ENCODE measurements at places on chromosomes 1 and 21.
A peak's percentile ranks its signal among the peaks of the same experiment; 100 is the strongest.

GRCh38 chr1:204443260-204443619 lies 31.6 kb upstream of the PPP1R15B start:
- DNase-seq = no peak

DNA sequence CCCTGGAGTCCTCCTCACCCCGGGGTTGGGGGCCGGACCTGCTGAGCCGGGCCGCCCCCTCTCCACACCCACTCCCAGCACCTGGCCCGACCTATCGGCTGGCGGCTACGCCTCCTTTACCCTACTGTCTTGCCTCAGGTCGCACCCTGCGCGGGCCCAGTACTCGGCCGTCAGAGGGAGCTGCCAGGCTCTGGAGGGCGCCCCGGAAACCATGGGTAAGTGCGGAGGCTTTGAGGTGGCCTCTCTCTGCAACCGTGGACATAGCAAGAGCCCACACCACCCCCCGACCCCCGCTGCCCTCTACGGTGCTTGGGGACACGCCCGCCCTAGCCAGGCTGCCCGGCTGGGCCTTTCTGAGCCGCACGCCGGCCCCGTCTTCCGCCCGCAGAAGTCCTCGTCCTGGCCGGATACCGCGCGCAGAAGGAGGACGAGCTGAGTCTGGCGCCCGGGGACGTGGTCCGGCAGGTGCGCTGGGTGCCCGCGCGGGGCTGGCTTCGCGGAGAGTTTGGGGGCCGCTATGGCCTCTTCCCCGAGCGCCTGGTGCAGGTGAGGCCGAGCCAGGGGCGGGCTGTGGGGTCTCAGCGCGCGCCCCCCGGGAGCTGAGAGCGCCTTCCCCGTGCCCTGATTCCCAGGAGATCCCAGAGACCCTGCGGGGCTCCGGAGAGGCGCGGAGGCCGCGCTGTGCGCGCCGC lies at the start of gene SH3D21:
Gene SH3D21, plus strand, starts transcription at position 159 of the 692 bp plus-strand sequence. Its CDS starts 53 bp downstream, at position 212.
- peak; percentile 29 for DNase-seq

DNA sequence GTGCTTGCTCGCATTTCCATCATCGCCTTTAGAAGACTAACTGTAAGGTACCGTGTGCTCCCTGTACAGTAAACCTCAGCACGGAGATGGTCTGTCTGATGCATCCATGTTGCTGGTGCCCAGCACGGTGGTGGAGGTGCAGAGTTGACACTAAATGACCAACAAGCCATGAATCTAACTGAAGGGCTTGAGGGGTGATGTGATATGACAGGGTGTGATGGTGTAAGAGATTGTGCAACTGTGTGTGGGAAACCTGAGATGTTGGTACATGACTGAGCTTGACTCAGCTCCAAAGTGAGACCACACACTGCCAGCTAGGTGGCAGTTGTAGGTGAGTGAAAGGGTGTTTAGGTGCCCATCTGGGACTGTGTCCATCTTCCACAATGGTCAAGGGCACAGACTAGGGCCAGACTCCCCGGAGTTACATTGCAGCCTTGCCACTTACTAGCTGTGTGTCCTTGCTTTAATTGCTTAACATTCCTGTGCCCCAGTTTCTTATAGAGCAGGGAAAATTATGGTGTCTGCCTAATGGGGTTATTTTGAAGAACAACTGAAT lies 21.4 kb downstream of the SLC2A1 start:
- DNase-seq = peak; percentile 61

GRCh38 chr1:47813970-47814369 lies 183.2 kb downstream of the TRABD2B start:
- no peak for DNase-seq

DNA sequence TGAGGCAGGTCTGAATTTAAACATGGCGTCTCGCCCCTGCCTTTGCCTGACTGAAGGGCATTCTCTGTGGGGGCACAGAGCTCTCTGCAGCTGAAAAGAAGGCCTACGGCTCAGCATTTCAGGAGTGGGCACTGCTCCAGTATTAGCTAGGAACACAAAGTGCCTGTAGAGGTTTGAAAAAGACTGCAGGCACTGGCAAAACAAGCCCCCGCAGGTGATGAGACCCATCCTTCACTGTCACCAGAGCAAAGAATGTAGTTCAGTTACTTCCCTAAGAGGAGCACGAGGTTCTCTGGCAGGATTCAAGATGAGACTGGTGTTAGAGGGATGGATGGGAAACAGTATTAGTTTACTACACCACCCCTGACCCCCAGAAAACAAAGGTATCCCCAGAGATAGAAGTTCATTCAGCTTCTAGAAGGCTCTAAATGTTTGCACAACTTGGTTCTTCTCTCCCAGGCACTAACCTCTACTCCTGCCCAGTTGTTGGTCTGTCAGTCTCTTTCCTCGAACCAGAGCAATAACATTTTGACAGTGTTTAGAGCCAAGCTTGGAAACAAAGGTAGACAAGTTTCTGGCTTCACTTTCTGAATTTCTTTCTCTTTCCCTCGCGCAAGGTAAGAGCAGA lies 101.9 kb upstream of the KCNE2 start:
- DNase-seq = no peak

DNA sequence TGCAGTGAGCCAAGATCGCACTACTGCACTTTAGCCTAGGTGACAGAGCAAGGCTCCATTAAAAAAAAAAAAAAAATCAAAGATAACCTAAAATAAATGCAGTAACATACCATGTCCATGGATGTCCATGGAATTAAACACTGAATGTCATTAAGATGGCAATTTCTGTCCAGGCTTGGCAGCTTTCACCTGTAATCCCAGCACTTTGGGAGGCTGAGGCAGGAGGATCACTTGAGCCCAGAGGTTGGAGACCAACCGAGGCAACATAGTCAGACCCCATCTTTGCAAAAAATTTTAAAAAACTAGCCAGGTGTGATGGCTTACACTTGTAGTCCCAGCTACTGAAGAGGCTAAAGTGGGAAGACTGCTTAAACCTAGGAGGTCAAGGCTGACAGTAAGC lies 100.1 kb downstream of the RUSC1 start:
- DNase-seq = no peak

GRCh38 chr1:235745503-235746136 lies 96.0 kb upstream of the GNG4 start:
- peak; percentile 45 for DNase-seq

- DNase-seq = no peak
These were observed 7.8 kb upstream of the GBP2 start for GRCh38 chr1:89133747-89134146.

DNA sequence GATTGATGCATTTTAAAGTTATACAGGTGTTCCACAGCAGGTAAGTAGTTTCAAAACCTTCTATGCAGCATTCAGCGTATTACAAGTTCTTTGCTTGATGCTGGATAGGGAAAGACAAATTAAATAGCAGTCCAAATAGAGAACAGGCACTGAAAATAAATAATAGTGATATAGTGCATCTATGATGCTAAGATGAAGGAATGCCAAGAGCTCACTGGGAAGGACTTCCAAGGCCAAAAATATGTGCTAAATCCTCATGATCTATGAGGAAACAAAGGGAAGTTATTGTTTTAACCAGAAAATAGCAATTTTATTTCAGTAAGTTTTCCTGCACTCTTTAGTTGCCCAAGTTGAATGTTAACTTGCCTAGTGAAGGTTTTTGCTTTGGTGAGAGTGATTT lies 127.8 kb upstream of the GREM2 start:
- no peak for DNase-seq

DNA sequence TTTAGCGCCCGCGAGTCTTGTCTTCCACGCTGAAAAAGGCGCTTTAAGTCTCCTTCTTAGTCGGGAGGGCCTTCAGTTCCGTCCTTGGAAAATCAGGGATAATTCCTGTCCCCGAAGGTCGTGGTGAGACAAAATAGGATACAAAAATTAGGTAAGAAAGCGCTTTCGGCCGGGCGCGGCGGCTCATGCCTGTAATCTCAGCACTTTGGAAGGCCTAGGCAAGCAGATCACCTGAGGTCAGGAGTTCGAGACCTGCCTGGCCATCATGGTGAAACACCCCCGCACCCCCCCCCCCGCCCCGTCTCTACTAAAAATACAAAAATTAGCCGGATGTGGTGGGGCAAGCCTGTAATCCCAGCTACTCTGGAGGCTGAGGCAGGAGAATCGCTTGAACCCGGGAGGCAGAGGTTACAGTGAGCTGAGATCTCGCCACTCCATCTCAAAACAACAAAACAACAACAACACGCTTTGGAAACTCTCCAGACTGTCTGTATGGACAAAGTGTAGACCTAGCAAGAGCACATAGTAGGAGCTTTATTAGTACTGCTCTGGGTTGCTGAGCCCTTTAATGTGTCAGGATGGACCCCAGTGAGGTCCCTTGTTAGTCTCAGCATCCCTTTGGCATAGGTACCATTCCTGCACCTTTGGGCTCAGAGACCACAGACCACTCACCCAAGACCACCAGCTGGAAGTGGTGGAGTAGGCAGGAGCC lies 790 bp upstream of the TMEM54 start:
- DNase-seq = no peak

GRCh38 chr1:109253803-109254620 lies 4.7 kb downstream of the CELSR2 start:
- no peak for DNase-seq

Data from suppressor macrophage treated with lipopolysaccharide for 4 hours (primary cell).